ENCODE measurements at places on chromosomes 2 and 18. TPM values are rescaled to one million over a fixed set of nuclear protein-coding genes. Genes with fewer than 3 reads are reported as not detected.

DNA sequence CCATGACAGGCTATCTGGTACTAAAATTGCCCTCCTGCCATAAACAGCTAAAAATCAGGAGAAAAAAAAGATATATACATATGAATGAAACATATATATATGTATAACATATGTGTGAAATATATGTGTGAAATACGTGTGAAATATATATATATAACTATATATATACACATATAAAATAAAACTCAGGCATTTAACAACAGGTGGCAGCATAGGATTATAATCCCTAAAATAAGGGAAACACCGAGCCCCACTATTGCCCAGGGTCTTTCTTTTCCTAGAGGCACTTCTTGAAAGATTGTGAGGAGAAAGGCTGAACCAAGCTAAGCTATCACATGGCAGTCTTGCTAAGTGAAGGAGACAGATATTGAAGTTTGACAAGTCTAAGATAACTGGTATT lies 65.9 kb upstream of the CYTIP start:
- DNase-seq: no peak

Gene SERPINB13
- not detected for total RNA-seq

Gene UCN
- 1.1 TPM for total RNA-seq

GRCh38 chr2:10490806-10491291 lies 42.7 kb upstream of the ODC1 start:
- DNase-seq: no peak

Gene MRPL53
- 111 TPM for total RNA-seq

Gene TFCP2L1
- 0.06 TPM for total RNA-seq

Gene ANKRD62
- not detected for total RNA-seq

DNA sequence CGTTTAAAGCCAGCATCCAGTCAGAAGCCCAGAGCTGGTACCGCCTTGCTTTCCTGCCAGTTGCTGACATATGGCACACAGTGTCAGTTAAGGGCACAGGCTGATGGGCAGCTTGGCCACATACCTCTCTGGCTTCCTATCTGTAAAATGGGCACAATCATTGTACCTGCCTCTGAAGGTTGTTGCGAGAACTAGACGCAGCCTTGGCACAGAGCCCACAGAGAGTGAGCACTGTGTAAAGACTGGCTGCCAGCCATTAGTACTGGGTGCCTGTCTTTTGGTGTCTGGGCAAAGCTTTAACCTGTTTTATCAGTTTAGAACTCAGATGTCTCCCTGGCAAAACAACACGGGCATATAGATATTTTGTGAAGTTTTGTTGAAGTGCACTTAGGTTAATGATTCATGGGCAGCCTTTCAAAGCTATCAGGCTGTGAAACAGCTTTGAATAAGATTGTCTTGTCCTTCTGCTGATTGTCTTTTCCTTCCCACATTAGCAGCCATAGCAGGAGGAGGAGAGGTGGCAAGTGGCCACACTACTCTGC lies 269.5 kb downstream of the NEDD4L start:
- DNase-seq: no peak

Gene STPG4
- 0.20 TPM for total RNA-seq

Measured in activated CD8-positive, alpha-beta memory T cell treated with anti-CD3 and anti-CD28 coated beads, Interleukin-2, amount 10 ng/mL, durations not matched to agents 7 days and 5 days (primary cell).